Stimulated activated CD8-positive, alpha-beta memory T cell treated with anti-CD3 and anti-CD28 coated beads, Interleukin-4, amount 100 ng/mL, for 1 hour (primary cell): ENCODE measurements at places on chromosomes 3 and 15.

DNA sequence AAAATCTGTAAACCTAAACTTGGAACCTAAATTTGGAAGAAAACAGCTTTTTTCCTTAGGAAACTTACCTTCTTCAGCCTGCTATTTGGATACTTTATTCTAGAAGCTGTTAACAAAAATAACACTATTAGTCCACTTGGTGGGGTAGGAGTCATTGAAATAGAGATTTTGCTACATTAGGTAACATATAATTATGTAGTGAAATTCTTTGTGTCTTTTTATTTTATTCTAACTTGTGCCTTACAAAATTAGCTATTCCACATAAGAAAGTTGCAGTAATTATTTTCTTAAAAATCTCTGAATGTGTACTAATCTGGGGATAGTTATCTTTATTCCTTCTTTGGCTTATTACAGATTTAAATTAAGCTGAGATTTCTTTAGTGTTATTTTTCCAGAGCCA is 360.4 kb upstream of the ROBO2 start:
- DNase-seq: no peak

GRCh38 chr3:46670000-46670890 is 23.2 kb downstream of the ALS2CL start:
- no peak for DNase-seq

GRCh38 chr15:33159726-33160453 is 34.6 kb downstream of the FMN1 start:
- DNase-seq: no peak

DNA sequence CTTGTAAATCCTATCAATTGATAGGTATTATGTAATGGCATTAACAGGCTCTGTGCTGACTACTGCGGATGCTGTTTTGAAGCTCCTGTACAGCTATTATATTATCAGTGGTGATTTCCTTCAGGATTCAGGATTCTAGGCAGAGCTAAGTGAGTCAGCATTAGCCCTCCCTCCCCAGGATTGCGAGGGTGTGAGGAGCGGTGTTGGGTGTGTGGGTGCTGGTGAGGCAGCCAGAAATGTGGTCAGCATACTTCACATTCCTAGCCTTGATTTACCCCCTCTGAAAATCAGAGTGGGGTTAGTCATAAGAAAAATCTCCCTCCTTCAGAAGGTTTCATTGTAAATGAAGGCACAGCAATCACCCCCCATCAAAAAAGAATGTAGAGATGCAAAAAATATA is 72.5 kb downstream of the SNTN start:
- no peak for DNase-seq
